Omental fat pad (tissue), 4 donors: ENCODE measurements at places on chromosomes 4 and X.

DNA sequence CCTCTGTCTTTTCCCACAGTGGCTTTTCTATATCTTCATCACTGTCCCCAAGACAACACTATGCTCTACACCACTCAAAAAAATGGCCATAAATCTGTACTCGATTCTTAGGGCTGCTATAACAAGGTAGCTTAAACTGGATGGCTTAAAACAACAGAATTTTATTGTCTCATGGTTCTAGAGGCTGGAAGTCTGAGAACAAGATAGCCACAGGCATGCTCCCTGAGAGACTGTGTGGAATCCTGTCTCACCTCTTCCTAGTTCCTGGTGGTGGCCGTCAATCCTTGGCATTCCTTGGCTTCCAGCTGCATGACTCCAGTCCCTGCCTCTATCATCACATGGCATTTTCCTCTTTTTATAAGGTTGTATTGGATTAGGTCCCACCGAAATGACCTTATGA lies 70.7 kb upstream of the DCLK2 start:
- no peak for DNase-seq

DNA sequence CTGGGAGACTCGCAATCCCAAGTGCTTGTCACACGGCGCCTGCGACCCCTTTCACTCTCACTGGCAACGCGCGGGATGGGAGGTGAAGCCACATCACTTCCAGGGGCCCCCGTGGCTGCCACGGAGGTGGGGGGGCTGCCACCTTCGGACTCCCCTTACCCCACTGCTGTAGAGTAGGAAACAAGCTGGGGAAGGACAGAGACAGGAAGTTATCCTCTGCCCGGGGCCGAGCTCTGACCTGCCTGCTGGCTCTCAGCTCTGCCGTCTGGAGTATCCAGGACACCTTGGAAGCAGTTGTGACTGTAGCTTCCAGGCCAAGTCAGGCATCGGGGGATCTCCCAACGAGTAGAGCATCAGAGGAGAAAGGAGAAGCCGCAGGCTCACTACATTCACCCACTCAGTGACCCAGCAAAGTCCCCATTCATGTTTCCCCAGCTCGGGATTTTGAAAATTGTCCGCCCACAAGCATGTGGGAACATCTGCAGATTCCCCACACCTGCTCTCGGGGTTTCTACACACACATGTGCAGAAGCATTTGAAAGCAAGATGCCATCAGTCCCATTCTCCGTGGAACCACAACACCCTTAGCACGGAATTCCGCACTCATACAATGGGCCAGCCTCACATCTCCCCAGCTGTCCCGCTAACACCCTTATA lies 10.8 kb downstream of the PDZD4 start:
- DNase-seq: no peak

DNA sequence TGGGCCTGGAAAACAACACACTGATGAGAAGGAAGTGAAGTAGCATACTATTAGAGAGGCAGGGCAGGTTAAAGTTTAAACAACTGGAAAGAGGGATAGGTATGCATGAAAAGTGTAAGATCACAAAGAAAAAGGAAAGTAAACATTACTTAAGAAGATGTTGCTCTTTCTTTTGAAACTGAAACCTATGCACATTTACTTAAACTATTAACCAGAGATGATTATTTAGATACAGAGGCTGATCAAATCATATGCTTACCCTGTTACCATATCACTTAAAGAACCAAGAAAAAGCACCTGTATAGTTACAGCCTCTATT lies 37.8 kb downstream of the NAP1L5 start:
- DNase-seq: no peak

DNA sequence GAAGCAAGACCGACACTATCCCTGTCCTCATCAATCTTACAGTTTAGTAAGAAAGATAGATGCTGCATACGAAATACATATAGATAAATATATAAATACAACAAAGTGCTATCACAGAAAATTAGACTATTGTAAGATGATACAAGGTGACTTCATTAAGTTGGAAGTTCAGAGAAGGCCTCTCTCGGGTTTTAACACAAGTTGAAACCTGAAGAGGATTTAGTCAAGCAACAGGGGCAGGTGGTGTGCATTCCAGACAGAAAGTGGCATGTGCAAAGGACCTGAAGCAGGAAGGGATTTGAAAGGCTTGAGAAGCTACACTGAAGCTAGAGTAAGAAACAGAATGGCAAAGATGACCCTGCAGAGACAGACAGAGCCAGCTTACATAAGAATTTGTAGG lies 36.5 kb downstream of the USP46 start:
- DNase-seq: no peak

- no peak for DNase-seq
Observed at GRCh38 chrX:103530545-103530944, 11.3 kb upstream of the RAB40A start.

- DNase-seq: no peak
Observed at GRCh38 chrX:74458736-74459135, 37.4 kb downstream of the SLC16A2 start.

DNA sequence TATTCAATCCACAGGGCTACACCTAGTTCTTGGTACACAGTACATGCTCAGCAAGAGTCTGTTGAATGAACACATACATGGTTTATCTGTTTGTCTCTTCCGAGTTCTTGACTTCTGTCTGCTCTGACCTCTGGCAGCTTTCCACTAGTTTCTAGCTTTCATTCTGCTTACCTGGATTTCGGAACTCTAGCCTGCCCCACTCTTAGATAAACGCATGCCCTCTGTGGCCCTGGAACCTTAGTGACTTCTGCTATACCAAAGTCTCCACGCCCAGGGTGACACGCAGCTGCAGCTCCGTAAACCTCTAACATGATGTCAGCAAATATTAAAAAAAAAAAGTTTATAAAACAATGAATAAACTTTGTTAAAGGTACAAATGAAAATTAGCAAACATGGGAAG lies 1.3 kb upstream of the SLC25A4 start:
- DNase-seq: no peak

- no peak for DNase-seq
Observed at GRCh38 chr4:93770201-93770600, 58.4 kb upstream of the ATOH1 start.

GRCh38 chr4:81449015-81449414 lies 22.7 kb downstream of the RASGEF1B start:
- no peak for DNase-seq

DNA sequence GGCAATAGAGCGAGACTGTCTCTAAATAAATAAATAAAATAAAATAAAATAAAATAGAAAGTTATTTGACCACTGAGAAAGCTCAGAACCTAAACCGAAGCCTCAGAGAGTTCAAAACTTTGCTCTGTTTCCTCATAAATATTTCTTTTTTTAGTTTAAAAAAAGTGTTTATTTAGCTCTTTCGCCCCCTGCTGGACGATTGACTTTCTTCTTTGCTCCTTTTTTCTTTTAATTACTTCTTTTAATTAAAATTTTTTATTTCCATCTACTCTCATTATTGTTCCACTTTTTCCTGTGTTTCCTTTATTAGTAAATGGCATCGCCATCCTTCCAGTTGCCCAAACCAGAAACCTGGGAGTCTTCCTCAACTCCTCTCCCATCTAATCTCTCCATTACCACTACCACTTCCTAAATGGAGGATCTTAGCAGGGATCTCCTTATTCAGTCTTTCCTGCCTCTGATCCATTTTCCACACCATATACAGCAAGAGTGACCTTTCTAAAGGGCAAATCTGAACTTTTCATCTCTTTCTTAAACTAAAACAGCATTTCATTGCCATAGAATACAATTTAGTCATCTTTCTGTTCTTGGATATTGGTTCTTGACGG lies 728 bp upstream of the IL13RA2 start:
- no peak for DNase-seq

DNA sequence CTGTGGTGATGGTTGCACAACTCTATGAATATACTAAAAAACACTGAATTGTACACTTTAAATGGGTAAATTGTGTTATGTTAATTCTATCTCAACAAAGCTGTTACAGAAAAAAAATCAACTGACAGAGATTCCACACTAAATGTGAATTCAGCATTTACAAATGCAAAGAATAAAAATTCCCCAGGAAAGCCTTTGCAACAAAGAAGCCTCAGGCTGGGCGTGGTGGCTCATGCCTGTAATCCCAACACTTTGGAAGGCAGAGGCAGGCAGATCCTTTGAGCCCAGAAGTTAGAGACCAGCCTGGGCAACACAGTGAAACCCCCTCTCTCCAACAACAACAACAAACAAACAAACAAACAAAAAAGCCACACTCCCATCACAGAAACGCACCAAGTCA lies 8.9 kb downstream of the BCLAF3 start:
- DNase-seq: no peak

DNA sequence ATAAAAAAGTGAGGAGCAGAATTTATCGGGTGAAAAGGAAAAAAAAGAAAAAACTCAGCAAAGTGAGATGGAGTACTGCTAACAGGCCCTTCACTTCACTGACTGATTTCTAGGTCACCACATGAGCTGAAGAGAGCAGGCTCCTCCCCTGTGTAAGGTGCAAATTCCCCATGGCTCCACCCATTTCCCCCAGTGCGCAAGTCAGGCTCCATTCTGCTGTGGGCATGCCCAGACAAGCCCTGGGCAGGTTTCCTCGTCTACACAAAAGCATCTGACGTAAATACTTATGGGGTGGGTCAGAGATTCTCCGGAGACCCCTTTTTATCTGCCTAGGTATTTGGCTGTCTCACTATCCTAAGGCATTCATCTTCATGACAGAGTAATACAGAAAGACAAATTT lies 157.9 kb downstream of the MAGEB5 start:
- DNase-seq: no peak

DNA sequence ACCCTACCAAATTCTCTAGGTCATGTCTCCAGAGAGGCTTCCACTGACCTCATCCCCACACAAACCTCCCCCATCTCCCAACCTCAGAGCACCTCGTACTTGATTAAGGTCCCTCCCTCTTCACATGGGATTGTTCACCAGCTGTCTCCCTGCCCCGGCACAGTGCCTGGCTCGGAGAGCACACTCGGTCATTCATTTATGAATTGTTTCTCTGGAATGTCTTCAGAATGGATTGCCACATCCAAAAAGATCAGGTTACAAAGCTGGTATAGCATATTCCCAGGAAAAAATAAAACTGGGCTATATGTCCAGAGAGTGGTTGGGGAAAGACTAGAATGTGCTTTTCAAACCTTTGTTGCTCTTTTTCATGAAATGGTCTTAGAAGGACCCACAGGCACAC lies 21.6 kb downstream of the JAKMIP1 start:
- DNase-seq: no peak

DNA sequence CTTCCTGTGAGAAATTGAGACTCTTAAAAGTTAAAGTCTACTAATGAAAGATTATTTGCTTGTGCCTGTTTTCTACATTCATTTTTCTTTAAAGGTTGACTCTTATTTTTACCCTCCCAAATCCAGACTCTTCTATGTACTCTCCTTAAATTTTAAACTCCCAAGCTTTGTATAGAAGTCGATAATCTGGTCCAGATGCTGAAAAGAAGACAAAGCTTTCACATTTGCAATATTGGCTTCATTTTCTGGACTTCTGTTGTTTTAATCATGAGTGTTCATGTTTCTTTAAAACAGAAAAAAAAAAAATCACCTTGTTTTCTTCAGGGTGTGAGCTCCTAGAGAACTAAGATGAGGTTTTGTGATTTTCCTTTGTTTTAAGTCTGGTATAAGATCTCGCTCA lies 53.2 kb upstream of the TBC1D14 start:
- no peak for DNase-seq

GRCh38 chrX:73826996-73827395 lies 264.0 kb downstream of the CHIC1 start:
- DNase-seq: no peak

DNA sequence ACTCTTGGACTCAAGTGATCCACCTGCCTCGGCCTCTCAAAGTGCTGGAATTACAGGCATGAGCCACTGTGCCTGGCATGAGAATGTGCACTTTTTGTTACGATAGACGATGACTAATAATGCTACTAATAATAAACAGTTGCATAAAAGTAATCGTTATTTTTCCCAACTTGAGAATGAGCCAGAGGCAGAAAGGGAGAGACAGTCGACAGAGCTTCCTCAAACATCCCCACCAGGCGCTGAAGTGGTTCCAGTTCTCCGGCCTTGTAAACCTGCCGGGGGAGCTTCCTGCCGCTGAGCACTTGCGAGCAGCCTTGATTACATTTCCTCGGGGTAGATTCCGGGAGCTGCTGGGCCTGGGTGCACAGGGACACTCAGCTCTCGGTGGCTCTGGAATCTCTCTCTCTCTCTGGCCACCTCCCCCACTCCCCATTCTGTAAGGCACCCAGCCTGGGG lies 8.9 kb upstream of the HTRA3 start:
- no peak for DNase-seq

GRCh38 chrX:10677490-10677889 lies 57.1 kb upstream of the MID1 start:
- no peak for DNase-seq

GRCh38 chrX:77561372-77561771 lies 114.2 kb downstream of the FGF16 start:
- DNase-seq: no peak

GRCh38 chrX:71542825-71543224 lies 9.9 kb downstream of the OGT start:
- DNase-seq: no peak

- no peak for DNase-seq
Observed at GRCh38 chr4:930028-930551, 2.0 kb downstream of the GAK start.

DNA sequence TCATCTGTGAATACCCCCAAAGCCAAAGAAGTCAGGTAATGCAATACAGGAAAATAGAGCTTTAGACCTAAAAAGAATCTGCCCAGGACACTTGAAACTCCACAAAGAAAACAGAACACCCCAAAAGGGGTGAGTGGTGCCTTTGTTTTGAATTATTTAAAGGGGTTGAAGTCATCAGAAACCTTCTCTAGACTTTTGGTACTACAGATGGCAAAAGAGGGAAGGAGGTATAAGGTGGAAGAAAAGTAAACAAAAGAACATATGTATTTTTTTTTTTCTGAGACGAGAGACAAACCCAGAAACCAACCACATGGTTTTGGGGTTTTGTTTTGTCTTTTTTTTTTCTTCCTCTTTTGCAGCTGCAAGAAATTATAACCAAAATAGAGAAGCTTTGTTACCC lies 1477.8 kb downstream of the C4orf33 start:
- no peak for DNase-seq

- no peak for DNase-seq
Observed at GRCh38 chr4:41572956-41573355, 35.0 kb downstream of the LIMCH1 start.

DNA sequence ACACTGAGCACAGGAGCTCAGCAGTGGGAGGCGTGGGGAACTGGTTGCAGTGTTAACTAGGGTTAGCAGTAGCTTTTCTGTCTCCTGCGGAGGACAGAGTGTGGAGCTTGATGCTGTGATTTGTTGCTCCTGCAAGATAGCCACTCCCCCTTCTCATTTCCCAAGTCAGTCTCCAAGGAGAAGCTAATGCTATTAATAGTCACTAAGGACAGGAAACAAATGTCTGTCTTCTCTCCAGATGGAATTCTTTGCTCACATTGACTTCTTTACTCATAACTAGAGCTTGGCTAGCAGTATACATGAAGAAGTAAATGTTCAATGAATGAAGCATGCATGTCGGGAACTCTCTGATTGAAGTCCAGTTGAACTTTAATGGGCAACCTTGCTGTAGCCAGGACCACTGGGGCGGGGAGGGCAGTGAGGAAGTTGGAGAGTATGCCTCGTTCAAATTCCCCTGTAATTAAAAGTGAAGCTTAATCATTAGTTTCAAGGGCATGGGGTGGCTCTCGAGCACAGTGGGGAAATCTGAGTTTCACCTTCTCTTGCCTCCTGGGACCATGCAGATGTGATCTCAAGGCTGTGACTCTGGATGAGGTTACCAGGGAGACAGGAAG lies 156.6 kb upstream of the SCML1 start:
- DNase-seq: no peak
